ENCODE measurements at places on chromosomes 1 and 21.

GRCh38 chr1:32275424-32275823 lies 16.5 kb upstream of the HDAC1 start:
- no peak for DNase-seq

GRCh38 chr1:53295726-53296116 lies 32.1 kb downstream of the LRP8 start:
- no peak for DNase-seq

DNA sequence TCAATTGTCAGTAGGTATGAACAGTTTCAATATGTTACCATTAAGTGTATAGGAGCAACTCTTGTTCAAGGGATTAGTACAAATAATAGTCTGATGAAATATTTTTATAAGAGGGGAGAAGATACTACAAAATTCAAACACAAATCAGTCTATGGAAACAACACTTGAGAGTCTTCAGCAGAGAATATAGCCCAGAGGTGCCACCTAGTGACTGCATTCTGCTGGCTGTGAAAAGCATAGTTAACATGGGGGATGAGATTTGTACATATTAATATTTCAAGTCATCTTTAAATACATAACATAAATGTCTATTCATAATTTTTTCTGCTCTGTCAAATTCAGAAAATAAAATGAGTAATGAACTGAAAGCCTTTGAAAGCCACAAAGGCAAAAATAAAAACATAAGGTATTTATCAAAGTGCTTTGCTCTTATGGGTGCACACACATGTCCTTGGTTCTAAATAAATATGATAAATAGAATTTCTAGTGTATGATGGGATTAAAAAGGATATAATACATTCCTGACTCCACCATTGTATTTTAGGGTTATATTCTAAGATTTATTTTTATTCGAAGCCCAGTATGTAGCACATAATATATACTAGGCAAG lies 440.9 kb upstream of the ZRANB2 start:
- DNase-seq, result peak; percentile 35

GRCh38 chr1:187110351-187110750 lies 281.6 kb downstream of the PLA2G4A start:
- DNase-seq, result no peak

GRCh38 chr1:150060260-150060659 lies 7.3 kb upstream of the VPS45 start:
- DNase-seq, result no peak

DNA sequence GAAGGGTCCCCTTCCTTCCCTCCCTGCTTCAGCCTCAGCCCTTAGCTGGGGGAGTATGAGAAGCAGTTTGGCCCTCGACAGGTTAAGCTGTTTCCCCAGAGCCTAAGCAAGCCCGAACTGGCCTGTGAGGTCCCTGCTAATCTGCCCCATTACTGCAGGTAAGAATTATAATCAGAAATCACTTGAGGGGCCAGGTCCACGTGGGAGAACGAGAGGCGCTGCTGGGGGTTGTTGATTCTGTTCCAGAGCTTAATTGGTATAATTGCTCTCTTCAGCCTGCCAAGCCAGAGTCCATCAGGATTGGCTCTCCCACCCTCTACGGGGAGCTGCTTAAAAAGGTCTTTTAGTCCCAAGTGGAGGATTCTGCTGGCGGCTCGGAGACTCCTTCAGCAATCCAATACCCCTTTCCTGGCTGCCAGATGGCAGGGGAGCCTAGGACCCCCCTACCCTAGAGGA lies 70.8 kb downstream of the UBE2T start:
- peak; percentile 87 for DNase-seq

DNA sequence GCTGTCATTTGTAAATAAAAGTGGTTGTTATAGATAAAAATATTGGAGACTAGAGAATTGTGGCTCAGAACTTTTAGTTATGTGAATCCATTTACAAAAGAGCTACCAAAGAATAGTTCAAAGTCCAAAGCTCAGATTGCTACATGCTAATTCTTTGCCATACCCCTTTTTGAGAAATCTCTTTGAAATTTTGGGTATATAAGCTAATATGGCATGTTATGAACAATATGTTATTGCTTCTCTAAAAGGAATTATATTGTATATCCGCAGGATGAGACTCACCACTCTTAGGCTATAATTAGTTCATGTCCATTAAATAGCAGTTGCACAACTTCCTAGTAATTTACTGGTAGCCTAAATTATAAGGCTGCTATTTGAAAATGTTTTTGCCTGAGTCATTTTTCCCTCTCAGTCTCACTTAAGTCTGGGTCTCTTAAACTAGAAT lies 178.0 kb downstream of the ZNF281 start:
- no peak for DNase-seq

Data from DMS 273 treated with DMSO at 0.1 percent for 48 hours (cell line).